ENCODE measurements at places on chromosomes 3 and 15. TPM values are rescaled to one million over a fixed set of nuclear protein-coding genes. Genes with fewer than 3 reads are reported as not detected.
A peak's percentile ranks its signal among the peaks of the same experiment; 100 is the strongest.

DNA sequence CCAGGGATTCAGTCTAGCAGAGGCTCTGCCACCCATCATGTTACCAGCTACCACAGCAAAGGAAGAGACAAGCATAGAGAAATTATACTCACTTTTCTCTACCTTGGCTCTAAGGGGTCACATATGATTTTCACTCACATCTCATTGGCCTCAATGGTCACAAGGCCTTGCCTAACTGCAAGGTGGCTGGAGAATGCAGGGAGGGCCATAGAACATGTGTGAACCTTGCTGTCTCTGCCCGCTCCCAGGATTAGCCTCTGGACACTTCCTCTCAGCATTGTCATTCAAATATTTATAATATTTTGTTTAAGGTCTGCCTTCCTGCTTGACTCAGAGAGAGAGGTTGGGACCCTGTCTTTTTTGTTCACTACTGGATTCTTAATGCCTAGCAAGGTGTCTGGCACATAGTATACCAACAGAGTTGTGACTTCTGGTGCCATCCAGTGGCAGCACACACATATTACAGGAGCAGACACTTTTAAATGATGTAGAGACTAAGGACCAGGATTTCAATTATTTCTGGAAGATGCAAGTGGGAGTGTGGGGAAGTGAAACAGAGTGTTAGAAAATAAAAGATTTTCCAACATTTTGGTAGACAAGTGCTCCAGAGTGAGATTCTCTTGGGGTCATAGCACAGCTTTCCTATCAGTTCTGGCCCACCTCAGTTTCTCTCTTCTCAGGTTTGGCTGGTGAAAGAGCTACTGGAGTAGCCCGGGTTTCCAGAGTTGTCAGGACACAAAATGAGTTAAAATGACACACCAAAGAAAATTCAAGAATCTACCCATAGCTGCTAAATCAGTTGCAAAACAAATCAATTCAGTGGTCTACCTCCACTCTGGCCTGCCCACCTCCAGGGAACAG, 119.0 kb upstream of the RASGRP1 start:
- no peak overlapping the region for H3K4me3 ChIP-seq
- no peak overlapping the region for H3K27ac ChIP-seq
- no peaks in the 10 kb centered on the region for H3K4me1 ChIP-seq
- H3K36me3 ChIP-seq: no peaks in the 10 kb centered on the region

Gene CCDC13
- not detected for total RNA-seq

Gene GABRR3
- total RNA-seq: not detected

GRCh38 chr3:176219970-176220369, 977.3 kb downstream of the TBL1XR1 start:
- H3K36me3 ChIP-seq: no peaks in the 10 kb centered on the region
- no peak overlapping the region for H3K4me3 ChIP-seq
- no peak for DNase-seq
- H3K4me1 ChIP-seq: no peaks in the 10 kb centered on the region
- H3K27ac ChIP-seq: no peak overlapping the region

DNA sequence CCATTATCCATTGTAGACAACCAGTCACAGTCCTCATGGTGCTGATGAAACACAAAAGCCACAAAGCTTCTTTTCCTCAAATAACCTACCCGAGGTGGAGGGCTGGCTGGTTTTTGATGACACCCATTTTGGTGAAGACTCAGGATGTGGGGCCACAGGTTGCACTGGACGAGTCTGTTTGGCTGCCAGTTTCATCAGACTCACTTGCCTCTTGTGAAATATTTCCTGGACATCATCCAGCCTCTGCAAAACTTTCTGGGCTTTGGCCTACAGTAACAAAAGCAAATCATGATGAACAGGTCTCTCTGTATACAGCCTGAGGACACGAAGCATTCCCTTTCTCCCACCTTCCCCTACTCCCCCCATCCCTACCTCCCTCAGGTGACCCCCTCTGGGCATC, 42.2 kb downstream of the B3GNT5 start:
- peaks cover 56% of the 10 kb centered on the region for H3K4me1 ChIP-seq
- peaks cover 27% of the 10 kb centered on the region for H3K36me3 ChIP-seq
- peak; percentile 88 for DNase-seq
- H3K27me3 ChIP-seq: no peaks in the 10 kb centered on the region

DNA sequence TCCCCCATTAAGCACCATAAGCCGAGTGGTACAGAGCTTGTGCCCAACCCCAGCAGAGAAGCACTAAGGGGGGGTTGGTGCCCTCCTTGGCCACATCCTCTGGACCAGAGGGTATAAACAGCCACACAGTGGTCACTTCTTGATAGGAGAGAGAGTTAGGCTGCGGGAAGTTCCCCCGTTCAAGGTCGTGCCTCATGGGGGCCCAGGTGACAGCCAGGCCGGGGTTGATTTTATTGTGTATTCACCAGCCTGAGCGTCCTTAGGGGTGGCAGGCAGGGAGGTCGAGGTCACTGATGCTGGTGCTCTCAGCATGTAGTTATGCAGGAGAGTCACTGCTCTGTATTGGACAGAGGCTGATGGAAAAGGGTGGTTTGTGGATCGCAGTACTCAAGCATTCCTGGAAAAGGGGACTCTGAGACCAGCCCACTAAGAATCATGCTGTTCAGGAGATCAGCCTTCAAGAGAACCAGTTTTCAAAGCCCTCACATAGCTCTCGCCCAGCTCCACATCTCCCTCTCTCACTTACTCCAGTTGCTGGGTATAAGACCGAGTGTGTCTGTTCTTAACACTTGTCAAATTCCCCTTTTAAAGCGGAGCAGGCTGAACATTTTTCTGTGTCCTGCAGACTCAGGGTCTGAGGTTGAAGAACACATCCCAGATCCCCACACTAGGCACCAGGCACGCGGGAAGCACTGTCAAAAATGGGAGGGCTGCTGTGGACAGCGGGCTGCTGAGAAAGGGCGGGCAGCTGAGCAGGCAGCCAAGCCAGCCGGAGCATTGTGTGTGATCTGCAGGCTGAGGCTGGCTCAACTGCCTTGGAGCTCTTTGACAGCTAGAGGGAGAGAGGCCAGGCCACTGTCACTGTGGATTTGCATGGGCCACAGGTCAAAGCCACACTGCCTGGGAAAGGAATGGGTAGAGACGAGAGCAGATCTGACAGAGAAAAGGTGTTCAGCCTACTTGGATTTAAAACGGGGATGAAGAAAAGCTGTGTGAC, 279.3 kb upstream of the LRRFIP2 start:
- no peaks in the 10 kb centered on the region for H3K4me1 ChIP-seq
- no peak overlapping the region for H3K27ac ChIP-seq
- H3K27me3 ChIP-seq: peaks cover 73% of the 10 kb centered on the region
- no peak for DNase-seq

DNA sequence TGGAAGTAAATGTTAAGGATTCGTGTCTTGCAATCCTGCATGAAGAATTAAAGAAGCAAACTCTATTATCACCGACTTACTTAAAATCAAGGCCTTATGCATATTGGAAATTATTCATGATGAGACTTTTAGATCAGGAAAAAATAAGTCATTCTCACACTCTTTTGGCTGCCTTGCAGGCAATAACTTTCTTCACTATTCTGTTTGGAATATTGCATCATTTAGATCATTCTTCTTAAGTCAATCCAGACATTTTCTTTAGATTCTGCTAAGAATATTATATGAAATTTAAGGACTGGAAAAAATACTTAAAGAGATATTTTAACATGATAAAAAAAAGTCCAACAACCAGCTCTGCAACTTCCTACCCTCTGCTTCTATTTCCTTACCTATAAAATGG, 245.4 kb downstream of the LRRN1 start:
- no peak overlapping the region for H3K4me3 ChIP-seq
- H3K36me3 ChIP-seq: no peaks in the 10 kb centered on the region
- no peaks in the 10 kb centered on the region for H3K27me3 ChIP-seq
- no peak overlapping the region for H3K27ac ChIP-seq
- DNase-seq: no peak

Gene NCKIPSD
- total RNA-seq: 40.0 TPM

DNA sequence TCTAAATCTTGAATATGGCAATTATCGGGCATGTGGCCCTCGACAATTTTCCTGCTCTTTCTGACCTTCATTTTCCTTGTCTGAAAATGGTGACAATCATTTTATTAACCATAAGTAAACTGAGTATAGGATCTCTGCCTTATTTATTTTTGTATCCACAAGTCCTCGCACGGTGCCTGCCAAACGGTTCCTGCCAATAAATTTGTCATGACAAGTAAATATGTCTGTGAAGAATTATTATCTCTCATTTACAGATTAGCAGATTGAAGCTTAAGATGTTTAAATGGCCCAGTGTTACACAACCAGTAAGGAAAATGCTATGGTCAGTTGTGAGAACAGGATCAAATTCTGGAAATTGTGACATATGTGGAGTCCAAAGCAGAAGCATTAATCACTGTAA, 65.9 kb upstream of the ARL6 start:
- no peaks in the 10 kb centered on the region for H3K4me1 ChIP-seq
- no peak overlapping the region for H3K27ac ChIP-seq
- no peak overlapping the region for H3K4me3 ChIP-seq
- DNase-seq: no peak
- no peaks in the 10 kb centered on the region for H3K27me3 ChIP-seq
- no peaks in the 10 kb centered on the region for H3K36me3 ChIP-seq

Gene MESP2
- total RNA-seq: 1.3 TPM

Gene EFCC1
- total RNA-seq: 0.24 TPM

DNA sequence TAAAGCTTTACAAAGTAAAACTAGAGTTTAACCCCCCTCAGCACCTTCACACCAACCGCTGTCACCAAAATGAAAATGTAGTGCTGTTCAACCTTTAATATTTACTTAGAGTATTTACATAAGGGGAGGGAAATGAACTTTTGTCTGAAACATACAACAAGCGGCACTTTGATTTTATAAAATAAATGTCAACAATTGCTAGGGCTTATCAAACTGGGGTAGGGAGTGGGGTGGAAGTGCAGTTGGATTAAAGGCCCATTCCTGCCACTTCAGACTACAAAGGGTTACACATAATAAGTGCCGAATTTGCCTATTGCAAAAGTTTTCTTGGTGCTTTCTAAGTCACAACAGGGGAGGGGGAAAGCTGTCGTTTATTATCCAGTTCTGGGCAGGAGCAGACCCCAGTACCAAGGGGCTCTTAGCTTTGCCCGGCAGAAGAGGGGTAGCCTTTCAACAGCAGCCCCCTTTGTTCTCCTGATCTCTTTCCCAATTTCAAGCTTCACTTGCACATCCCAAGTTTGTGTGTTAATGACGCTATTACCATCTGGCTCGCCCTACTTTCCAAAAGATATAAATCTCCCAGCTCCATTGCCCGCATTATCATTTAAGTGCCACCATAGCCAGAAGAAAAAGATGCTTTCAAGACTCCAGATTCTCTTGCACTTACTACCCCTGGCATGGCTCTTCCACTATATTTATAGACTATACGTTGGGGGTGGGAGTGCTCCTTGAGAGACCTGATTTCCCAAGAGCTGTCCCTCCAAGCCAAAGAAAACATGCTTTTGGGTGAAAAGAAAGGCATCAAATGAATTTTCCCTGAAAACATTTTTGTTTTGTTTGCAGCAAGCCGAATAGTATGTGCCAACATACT, 17.0 kb downstream of the SOX2 start:
- H3K27me3 ChIP-seq: peaks cover 28% of the 10 kb centered on the region
- H3K36me3 ChIP-seq: no peaks in the 10 kb centered on the region
- no peak overlapping the region for H3K4me3 ChIP-seq
- no peaks in the 10 kb centered on the region for H3K4me1 ChIP-seq
- H3K27ac ChIP-seq: no peak overlapping the region

Gene MED12L
- total RNA-seq: 3.0 TPM

GRCh38 chr3:13495921-13496723, 16.0 kb downstream of the HDAC11 start:
- no peaks in the 10 kb centered on the region for H3K36me3 ChIP-seq
- peak; percentile 56 for DNase-seq
- no peak overlapping the region for H3K27ac ChIP-seq
- H3K4me1 ChIP-seq: peaks cover 8% of the 10 kb centered on the region

DNA sequence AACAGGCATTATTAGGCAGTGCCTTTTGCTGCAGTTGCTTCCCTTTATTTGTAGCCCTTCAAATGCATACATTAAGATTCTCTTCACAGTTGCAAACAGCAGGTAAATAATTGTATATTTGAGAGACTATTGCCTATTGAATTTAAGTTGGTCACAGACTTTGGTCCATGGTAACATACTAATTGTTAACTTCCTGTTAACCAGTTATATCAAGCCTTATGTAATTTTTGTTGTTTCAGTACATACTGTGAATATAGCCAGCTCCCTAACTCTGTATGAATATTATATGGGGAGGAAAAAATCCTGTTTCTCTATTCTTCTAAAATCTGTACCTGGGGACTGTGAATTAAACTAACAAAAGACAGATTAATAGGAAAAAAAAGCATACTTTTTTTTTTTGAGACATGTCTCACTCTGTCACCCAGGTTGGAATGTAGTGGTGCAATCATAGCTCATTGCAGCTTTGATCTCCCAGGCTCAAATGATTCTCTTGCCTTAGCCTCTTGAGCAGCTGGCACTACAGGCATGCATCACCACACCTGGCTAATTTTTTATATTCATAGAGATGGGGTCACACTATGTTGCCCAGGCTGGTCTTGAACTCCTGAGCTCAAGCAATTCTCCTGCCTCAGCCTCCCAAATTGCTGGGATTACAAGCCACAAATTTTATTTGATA, 53.2 kb downstream of the CHL1 start:
- H3K4me3 ChIP-seq: no peak overlapping the region
- no peaks in the 10 kb centered on the region for H3K27me3 ChIP-seq
- H3K27ac ChIP-seq: no peak overlapping the region
- no peaks in the 10 kb centered on the region for H3K4me1 ChIP-seq

Gene SKOR1
- 0.13 TPM for total RNA-seq

Gene DUOXA1
- 0.75 TPM for total RNA-seq

Gene CALML4
- total RNA-seq: 10.9 TPM

GRCh38 chr15:92666780-92667179, 11.2 kb upstream of the FAM174B start:
- H3K27me3 ChIP-seq: no peaks in the 10 kb centered on the region
- no peak overlapping the region for H3K4me3 ChIP-seq
- H3K36me3 ChIP-seq: no peaks in the 10 kb centered on the region
- no peak for DNase-seq
- H3K4me1 ChIP-seq: peaks cover 45% of the 10 kb centered on the region
- no peak overlapping the region for H3K27ac ChIP-seq

DNA sequence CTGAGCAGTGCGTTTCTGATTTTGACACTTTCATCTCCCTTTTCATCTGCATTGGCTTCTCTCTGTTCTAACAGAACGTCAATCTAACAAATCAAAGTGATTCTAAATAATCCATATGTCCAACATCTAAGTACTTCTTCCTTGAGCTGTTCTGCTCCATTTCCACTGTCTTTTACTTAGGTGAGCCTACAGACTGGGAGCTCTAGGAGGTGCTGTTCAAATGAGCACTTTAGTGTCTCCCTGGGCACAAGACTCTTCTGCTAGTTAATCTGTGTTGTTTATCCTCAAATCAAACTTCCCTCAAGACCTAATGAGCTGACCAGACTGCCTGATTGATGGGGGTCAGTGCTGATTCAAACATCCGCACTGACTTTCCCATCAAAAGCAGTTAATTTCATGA, 408.1 kb downstream of the WDR72 start:
- H3K27me3 ChIP-seq: no peaks in the 10 kb centered on the region
- no peak overlapping the region for H3K4me3 ChIP-seq
